ENCODE measurements at places on chromosomes 4 and X. TPM values are rescaled to one million over a fixed set of nuclear protein-coding genes. Genes with fewer than 3 reads are reported as not detected.

DNAAF6 gene
- total RNA-seq = not detected

SPANXA1 gene
- total RNA-seq = not detected

SCML2 gene
- not detected for total RNA-seq

RBBP7 gene
- 60.9 TPM for total RNA-seq

GATA1 gene
- total RNA-seq = not detected

SPANXD gene
- not detected for total RNA-seq

HSFX4 gene
- not detected for total RNA-seq

BEND2 gene
- total RNA-seq = not detected

SMIM31 gene
- not detected for total RNA-seq

ADH1A gene
- total RNA-seq = not detected

MAGEA2 gene
- not detected for total RNA-seq

GUCY1A1 gene
- 48.7 TPM for total RNA-seq

DNA sequence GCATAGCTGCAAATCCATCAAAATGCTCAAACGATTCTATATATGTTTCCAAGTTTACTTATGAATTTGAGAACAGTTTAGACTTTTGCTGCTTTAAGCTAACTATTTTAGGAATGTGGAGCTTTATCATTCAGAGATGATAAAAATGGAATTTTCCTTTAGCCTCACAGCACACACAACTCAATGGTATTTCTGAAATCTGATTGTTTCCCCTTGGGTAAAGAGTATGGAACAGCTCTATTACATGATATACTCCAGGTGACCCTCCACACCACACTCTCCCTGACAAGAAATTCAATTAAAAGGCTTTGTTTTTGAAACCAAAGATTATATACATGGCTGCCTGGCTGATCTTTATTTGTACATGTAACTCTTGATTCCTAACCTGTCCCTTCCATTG is 120.0 kb downstream of the LUZP4 start:
- DNase-seq = no peak

DNA sequence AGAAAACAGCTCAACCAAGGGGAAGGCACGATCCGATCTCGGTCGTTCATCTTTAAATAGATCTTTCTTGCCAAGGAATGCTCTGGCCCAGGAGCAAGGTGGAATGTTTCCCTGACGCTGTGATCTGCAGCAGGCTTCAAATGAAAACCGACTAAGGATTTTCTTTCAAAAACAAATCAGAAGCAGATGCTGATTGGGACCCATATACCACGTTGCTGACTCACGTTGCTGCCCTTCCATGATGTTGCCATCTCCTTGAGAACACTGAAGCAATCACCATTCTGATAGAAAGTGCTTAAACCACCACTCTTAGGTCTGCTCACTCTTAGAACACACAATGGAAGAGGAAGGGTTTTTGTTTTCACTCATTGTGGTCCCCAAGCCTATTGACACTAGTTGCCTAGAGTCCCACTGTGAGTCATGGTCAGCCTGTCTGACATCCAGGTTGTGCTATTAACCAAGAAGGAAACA is 26.1 kb downstream of the LAMTOR3 start:
- no peak for DNase-seq

GRCh38 chr4:1329408-1330371 is 17.3 kb upstream of the UVSSA start:
- DNase-seq = peak; percentile 21

DNA sequence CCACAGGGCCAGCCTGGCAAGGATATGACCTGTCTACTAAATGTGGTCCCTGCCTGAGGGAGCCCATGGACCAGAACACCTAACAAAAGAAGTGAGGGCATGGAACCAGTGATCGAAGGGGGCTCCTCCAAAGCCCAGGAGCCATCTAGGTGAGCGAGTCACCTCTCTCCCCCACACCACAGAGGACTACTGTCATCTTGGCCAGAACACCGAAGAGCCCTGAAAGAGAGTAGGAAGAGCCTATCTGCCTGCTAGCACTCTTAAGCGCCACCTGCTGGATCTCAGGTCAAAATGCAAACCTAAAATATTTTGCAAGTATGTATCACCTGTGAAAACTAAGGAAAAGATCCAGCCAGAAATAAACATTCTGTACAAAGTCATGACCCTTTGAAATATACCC is 137.9 kb upstream of the ZXDB start:
- DNase-seq = peak; percentile 6

- DNase-seq = no peak
Observed at GRCh38 chr4:81137446-81137845, 77.6 kb downstream of the PRKG2 start.

DNA sequence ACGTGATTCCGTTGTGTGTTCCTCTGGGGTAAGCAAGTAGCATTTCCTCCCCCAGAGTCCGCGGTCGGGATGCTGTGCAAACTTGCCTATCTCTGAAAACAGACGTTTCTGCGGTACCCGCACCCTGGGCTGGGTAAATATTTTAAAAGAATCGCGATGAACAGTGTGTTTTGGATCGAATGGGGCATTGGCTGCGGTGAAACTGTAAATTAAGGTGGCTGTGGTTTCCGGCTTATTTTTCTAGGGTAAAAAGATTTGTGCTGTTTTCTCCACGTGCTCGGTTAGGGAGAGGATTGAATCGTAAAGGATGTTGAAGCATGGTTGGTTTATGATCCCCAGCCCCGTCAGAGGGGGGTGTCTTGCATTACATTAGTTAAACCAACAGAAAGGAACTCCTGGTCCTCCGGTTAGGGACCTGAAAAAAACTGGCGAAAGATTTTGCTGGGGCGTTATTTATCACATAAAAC is 1.2 kb downstream of the HHIP start:
- no peak for DNase-seq

GRCh38 chr4:138190452-138190858 is 51.7 kb downstream of the SLC7A11 start:
- peak; percentile 29 for DNase-seq

DNA sequence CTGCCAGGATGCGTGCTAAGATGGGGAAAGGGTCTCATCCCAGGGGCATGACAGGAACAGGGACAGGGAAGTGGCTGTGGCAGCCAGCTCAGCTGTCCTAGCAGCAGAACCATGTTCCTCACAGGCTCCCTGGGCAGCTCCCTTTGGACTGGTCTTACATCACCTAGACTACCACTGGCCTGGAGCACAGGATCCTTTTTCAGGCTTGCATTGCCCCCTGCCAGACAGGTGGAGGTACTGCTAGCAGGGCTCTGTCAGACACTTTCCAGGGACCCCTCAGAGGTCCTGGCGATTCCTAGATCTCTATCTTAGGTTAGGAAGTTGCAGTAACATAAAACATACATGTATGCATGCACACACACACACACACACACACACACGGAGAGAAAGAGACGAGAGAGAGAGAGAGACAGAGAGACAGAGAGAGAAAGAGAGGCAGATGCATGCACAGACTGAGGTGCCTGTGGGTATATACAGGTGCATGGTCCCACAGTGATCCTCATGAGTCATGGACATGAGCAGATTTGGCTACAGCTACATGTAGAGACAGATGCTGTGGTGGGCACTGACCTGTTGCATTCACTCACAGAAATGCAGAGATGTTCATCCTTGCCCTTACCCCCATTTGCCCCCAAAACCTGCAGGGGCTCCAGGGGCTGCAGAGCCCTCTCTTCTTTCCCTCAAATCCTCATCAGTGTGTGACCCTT is 63.6 kb downstream of the STARD8 start:
- DNase-seq = peak; percentile 52

- DNase-seq = peak; percentile 26
Observed at GRCh38 chrX:72316408-72317110, 10.8 kb upstream of the CITED1 start.

GRCh38 chr4:163587867-163588266 is 93.4 kb downstream of the TMA16 start:
- DNase-seq = no peak

DNA sequence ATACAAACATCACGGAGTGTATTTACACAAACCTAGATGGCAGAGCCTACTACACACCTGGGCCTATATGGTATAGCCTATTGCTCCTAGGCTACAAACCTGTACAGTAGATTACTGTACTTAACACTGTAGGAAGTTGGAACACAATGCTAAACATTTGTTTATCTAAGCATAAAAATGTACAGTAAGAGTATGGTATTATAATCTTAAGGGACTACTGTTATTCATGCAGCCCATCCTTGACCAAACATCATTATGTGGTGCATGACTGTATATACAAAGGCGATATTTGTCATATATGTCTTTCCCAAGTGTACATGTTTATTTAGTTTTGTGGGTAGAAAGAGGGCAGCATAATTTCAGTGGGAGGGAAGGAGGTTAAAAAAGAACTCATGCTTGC is 177.7 kb upstream of the FSTL5 start:
- DNase-seq = no peak

DNA sequence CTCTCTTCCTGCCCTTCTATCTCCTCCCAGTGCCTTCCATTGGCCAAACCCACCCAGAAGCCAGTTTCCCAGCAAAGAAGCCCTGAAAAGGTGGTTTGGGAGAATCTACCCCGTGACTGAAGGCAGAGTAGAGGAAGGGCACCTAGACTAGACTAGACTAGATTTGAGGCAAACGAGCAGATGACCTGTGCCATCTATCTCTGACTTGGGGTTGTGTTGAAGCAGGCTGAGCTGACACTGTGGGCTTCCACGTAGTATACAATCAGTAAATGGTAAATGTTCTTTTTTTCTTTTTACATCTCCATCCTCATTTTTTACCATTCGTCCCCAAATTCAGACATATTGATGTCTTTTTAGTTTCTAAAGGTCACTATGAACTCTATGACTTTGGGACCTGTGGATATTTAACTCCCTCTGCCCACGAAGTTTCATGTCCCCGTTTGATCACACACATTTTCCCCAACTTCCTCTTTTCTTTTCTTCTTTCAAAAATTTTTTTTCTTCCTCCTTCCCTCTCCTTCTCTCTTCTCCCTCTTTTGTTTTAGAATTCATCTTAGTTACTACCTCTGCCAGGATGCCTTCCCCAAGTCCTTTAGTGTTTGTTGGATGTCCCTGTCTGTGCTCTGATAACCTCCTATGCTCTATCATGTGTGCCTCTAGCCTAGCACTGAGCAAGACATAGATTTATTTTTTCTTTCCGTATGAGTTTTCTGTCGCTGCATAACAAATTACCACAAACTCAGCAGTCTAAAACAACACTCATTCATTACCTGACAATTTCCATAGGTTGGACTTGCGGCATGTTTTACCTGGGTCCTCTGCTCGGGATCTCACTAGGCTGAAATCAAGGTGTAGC is 6.2 kb upstream of the AFF1 start:
- no peak for DNase-seq

DNA sequence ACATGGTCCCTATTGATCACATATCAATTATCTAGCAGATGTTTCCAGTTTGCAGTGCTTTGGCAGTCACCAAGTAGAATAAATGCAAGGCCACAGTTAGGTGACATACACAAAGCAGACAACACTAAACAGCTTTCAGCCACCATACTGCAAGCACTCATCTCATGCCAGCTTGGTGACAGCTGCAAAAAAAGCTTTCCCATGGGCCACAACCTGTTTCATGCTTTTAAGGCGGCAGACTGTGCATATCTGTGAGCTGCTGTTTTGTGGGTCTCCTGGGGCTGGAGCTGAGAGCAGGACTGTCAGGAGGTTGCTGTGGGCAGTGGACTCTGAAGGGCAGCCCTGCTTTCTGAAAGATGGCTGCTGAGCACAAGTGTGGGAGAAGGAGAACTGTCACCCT is 82.6 kb downstream of the FHDC1 start:
- DNase-seq = no peak

GRCh38 chrX:70552130-70552704 is 107.6 kb downstream of the DLG3 start:
- no peak for DNase-seq

DNA sequence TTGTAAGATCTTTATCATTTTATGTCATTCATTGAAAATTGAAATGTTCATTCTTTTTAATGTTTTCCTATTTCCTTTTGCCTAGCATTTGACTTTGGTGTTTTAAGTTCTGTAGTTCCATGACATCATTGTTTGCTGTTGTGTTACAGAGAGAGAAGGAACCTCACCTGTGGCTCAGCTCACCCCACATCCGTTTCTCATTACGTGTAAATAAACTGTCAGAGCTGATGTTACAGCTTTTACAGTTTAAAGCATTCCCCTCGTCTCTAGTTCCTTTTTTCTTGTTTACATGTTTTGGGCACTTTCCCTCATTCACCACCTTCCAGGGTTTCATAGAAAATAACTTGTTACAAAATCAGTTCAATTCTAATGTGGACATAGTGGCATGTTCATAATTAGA is 137.2 kb downstream of the FNIP2 start:
- DNase-seq = no peak

GRCh38 chr4:77605210-77605902 is at the start of gene CXCL13:
Gene CXCL13 (plus strand): TSS chr4:77605820. CDS start chr4:77605866, 46 bp downstream.
- DNase-seq = no peak

DNA sequence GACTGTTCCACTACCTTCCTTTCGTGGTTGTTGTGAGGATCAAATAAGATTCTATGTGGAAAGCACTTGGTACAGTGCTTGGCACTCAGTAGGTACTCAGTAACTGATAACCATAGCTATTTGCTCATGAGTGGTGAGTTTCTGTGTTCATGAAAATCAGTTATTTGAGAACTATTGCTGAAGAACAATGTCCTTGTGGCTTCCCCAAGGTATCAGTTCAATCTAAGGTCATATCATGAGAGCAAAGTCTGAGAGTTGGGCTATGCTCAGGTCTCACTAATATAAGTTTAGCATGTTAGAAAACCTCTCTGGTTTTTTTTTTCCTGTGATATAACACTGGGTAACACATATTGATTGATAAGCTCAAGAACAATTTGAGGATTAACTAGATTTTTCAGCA is 147.8 kb downstream of the GRIA3 start:
- DNase-seq = no peak

GRCh38 chr4:33334416-33334815 is 2614.2 kb downstream of the PCDH7 start:
- peak; percentile 7 for DNase-seq

DNA sequence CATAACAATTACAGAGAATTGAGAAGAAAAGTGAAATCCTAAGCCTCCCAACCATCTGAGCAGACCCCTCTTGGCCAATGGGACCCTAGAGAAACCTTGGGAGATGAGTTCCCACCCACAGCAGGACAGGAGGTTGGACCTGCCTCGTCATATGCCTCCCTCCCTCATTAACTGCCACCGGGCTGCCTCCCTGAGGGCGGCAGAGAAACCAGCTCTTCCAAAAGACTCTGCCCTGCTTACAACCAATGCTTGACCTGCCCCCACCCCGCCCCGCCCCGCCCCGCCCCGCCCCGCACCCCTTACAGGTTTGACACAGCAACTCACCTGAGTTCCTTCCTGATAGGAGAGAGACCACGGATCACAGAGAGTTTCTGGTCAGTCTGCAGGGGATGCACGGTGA is 86.1 kb downstream of the ADRA2C start:
- no peak for DNase-seq

DNA sequence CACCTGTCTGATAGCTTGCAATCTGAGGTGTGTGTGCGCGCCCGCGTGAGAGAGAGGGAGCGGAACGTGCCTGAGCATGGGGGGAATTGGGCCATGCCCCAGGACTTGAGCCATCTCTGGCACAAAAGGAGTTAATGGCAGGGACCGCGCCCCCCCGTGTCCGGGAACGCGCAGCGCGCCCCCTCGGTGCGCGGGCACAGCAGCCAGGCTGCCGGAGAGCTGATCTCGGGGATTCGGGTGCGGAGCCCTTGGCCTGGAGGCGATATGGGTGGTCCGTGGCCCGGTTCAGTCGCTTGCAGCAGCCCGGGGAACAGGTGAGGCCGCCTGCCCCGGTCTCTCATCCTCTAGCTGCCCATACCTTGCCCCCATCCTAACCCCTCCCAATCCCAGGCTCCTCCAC is at the start of gene NLGN3:
TSS of gene NLGN3 (plus strand) at position 191 of the 400 bp plus-strand sequence. CDS start 2,909 bp downstream, outside the sequence.
- no peak for DNase-seq
